ENCODE measurements at places on chromosomes 7 and 10.
A peak's percentile ranks its signal among the peaks of the same experiment; 100 is the strongest.

GRCh38 chr7:99791667-99792369 lies 7.8 kb upstream of the CYP3A4 start:
- no peak for DNase-seq

- peak; percentile 47 for DNase-seq
These were observed 6.6 kb downstream of the NPC1L1 start for GRCh38 chr7:44534501-44534900.

DNA sequence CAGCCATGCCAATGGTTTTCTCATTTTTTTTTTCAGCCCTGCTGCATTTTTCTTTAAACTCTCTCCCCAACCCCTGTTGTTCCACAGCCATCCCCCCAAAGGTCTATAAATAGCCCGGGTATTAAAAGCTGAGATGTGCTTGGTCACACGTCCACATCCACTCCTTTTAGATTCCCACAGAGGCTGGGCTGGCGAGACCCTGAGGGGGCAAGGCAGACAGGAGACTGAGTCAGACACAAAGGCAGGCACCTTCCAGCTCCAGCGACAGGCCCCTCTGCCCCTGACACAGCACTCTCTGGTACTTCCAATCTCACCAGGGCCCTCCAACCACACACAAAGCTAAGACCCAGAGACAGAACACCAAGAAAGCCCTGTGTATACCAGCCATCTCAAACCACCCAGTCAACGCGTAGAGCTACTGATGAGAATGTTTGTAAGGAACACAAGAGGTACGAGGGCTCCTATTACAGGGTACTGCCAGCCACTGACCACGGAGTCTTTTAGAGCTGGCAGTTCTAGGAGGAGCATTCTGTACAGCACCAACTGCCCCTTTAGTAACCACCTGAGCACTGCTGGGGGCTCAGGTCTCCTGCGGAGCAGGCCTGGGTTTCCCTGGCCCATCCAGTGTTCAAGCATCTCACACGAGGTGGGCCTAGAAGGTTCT lies 64.2 kb upstream of the DDC start:
- DNase-seq: no peak

GRCh38 chr10:126064512-126064911 lies 168.1 kb downstream of the FANK1 start:
- DNase-seq: no peak

- DNase-seq: peak; percentile 45
These were observed 197.3 kb downstream of the PRPF18 start for GRCh38 chr10:13784067-13784466.

GRCh38 chr10:43687373-43687772 lies 38.7 kb upstream of the ZNF32 start:
- DNase-seq: no peak

GRCh38 chr7:17434841-17435692 lies 136.6 kb downstream of the AHR start:
- DNase-seq: peak; percentile 5

DNA sequence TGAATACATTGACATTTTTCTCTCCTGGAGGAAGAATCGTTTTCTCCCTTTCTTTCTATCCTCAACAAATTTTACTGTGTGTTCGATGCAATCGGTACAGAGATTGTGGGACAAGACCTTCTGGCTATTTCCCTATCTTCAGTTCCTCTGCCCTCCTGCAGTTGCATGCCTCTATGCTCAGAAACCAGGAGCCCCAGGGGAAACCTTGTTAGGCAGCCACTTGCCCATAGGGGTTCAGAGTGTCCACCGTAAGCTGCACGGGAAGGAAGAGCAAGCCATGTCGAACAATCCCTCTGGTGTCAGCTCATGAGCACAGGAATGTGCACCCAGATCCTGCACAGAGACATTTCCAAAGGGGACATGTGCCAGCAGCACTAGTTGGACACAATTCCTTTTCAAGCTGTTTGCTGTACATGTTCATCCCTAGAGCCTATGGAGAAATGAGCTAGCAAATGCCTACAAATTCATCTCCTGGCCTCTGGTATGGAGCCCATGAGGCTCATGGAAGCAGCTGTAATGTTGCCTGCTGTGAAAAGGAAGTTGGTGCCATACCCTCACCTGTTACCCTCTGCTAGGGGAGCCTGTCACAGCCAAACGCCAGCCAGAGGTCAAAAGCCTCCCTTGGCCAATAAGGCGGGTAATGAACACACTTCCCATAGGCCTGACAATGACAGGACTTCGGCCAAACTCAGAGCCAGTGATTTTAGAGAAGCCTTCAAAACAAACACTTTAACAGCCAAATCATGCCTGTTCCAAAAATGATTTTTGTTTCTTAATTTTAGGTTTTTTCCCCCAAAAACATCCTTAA lies 35.9 kb upstream of the ASAH2 start:
- no peak for DNase-seq

DNA sequence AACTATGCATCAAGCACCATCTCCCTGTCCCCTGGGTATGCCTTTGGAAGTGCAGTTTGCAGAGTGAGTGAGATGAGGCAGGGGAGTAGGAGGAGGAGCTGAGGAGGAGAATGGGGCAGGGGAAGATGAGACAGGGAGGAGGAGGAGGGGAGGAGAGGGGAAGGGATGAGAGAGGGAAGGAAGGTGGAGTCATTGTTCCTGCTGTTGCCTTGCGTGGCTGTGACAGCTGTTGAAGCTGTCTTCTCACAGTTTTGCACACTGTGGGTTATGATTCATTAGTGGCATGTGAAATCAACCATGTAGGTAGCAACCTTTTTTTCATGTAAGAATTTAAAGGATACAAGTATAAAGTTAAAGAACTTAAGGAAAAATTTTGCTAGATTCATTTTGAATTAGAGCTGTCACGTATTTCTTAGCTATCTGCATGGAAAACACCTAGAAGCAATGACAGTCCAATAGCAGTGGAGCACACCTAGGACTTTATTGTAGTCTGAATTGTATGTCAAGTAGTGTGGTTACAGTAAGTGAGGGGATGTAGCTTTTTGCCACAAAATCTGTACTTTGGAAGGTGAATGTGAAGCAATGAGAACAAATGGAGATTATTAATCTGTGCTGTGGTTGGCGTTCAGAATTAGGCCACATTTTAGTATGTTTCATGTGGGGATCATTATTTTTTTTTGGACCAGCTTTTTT lies 21.7 kb downstream of the CCM2 start:
- no peak for DNase-seq

DNA sequence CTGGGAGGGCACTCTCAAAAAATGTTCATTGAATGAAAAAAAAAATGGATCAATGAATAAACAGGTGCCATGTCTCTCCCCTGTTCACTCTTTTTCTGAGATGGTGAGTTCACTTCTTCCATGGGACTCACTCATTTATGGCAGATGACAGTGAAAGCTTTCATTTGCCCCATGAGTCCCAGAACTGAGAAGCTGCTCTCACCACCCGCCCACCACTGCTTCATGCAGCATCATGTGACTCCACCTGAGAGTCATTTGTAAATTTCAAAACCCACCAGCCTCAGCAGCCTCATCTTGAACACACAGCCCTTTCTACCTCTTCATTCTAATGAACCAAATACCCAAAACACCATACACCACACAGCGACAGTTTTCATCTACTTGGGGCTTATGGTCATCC lies 64.9 kb downstream of the SCRN1 start:
- DNase-seq: no peak

DNA sequence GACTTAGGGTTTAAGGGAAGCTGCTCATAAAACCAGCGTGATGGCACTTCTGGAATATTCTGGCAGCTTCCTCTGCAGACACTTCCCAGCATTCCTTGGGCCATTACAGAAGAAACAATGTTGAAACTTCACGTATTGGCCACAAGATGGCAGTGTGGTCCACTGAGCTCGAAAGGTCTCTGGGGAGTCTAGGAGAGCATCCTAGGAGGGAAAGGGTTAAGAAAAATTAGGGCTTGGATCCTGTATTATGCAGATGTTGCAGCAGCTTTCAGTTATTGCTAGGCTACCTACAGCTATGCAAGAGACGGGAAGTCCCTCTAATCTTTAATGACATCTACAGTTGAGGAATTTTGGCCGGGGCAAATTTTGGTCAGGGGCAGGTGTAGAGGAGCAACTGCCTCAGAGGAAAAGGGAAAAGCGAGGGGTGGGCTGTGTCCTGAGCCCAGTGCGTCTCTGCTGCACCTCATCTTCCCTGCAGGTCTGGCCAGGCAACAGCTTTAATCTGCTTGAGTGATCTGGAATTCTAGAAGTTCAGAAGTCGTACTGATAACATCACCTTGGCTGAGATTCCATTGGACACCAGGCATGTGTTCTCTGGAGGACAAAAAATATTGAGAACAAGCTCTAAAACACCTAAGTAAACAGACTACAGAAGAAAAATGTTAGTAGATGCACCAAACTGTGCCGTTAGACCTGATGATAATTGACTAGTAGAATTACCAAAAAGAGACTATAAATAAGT lies 220.8 kb upstream of the PRSS58 start:
- DNase-seq: peak; percentile 74

DNA sequence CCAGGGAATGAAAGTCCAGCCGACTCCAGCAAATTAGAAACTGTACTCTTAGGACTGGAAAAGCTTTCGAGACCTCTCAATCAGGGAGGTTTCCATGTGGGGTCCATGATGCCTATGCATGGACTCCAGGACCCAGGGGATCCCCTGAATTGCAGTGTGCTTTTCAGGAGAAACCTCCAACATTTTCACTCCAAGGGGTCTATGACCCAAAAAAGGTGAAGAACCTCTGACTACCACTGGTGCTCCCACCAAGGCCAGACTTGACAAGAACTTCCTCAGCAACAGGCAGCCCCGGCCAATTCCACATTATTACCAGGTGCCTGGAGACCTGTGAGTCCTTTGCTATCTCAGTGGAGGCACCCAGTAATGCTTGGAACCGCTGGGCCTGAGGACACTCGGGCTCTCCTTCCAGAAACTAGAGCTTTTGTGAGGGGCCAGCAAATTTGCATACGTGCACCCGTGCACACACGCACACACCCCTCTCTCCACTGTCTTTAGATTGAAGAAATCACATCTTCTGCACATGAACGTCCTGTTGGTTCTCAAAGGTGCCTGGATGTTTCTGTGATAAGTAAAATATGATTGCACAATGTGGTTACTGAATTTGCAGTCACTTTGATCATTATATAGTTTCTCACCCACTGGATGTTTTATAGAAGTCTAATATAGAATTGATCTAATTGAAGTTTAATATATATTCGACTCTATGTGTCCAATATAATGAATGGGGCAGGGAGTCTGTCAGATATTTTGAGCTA lies 54.7 kb downstream of the SYPL1 start:
- DNase-seq: no peak

GRCh38 chr7:151925446-151926335 lies 30.6 kb upstream of the GALNTL5 start:
- peak; percentile 46 for DNase-seq

- DNase-seq: no peak
These were observed 123.8 kb upstream of the PDSS1 start for GRCh38 chr10:26573674-26574073.

- DNase-seq: no peak
These were observed 678.3 kb upstream of the C7orf33 start for GRCh38 chr7:147912291-147912690.

DNA sequence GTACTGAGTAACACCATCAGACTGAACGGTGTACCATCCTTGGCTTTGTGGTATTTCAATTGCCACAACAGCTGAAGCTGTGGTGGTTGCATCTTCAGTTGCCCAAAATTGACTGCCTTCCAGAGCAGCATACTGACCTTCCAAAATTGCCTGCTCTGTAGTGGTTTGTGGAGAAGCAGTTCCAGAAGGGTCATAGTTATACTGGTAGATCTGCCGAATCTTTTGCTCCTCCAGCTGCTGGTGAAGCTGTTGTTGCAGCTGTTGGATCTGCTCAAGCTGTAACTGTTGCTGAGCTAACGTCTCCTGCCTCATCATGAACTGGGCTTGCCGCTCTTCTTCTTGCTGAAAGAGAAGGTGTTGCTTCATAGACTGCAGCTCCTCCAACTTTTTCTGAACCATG lies 212.2 kb downstream of the PCLO start:
- DNase-seq: no peak

DNA sequence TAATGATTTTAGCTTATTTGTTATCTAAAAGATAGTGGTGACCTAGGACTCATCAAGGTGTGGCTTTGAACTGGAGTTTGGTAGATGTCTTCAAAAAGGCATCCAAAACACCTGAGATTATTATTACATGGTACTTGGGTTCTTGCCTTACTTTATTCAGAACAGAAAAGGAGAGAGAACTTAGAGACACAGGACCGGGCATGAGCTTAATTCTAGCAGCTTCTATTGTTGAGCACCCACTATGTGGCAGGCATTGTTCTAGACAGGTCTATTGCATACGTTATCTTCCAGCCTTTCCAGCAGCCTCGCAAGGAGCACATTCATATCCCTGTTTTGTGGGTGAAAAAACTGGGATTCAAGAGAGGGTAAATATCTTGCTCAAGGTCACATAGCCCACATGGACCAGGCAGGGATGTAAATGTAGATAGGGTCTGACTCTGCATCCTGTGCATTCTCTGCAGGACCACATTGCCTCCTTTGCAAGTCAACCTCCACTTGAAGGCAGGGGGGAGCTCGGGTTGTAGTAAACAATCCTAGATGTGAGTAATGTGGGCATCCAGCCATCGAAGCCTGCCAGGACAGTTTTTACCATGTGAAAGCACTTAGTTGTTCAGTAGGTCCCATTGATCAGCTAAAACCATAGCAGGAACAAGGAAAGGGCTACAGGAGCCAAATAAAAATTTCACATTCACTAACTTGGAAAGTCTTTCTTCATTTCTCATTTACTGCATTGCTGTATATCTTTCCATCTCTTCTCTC lies 551.4 kb downstream of the LRMDA start:
- DNase-seq: peak; percentile 93

DNA sequence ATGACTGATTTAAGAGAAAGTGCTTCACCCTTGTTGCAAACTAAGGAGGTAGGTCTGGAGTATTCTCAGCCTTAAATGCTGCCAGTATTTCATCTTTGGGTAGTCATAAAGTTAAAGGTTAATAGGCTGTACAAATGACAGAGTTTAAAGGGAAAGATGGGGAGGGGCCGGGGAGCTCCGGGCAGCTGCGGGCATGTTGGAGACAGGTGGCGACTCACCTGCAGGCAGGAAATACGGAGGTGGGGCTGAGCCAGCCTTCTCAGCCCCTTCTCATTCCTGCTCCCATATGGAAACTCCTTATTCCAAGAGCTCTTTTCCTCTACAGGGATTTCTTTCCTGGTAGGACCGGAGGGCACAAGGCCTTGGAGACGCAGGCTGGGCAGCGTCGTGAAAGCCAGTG lies 31.8 kb upstream of the HMX3 start:
- peak; percentile 24 for DNase-seq

DNA sequence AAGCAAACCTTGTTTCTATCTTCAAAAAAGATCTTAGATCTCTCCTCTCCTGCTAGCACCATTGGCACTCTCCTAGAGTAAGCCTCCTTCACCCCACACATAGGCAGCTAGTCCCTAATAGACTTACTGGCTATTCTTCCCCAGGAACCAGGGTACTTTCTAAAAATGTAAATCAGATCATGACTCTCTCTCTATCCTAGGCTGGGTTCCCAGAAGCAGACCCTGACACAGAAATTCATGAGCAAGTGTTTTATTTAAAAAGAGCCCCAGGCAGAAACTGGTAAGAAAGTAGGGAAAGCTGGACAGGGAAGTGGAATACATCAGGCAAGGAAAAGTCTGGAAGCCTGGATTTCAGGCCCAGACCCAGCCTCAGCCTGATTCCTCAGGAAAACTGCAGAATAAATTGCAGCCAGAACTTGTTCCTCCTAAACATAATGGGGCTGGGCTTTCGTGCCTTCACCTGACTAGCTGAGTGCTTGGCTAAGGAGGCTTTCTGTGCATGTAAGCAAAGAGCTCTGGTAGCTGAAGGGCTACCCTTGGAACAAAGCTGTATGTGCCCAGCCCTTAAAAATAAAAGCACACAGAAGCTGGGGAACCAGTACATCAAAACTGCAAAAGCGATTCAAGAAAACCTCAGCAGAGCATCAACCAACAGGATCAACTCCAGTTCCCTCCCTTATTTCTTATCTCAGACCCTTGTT lies 18.8 kb upstream of the SORBS1 start:
- DNase-seq: no peak

GRCh38 chr7:155735442-155736115 lies 76.7 kb downstream of the SHH start:
- DNase-seq: no peak
